ENCODE measurements at places on chromosomes 5 and 9.

GRCh38 chr5:4083591-4084337, 488.1 kb downstream of the IRX1 start:
- H3K4me3 ChIP-seq = no peak overlapping the region
- no peaks in the 10 kb centered on the region for H3K36me3 ChIP-seq
- H3K27me3 ChIP-seq = no peaks in the 10 kb centered on the region

DNA sequence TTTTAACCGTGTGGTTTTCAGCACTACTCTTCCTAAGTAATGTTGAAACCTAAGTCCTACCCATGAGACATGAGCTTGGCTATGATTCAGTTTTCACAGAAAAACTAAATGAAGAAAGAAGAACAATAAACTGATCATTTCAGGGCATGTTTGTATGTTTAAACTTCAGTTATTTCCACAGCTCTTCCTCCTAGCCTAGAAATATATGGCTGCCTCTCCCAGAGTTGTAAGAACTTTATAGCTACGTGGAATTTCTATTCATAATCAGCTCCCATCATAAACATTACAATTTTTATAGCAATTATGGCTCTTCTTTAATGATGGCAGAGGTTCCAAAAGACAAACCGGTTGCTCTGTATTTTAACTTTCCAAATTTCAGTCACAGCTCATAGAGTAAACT, 314.7 kb upstream of the ADAMTSL1 start:
- DNase-seq = no peak
- H3K4me1 ChIP-seq = no peaks in the 10 kb centered on the region
- no peaks in the 10 kb centered on the region for H3K36me3 ChIP-seq
- H3K27ac ChIP-seq = no peak overlapping the region
- H3K4me3 ChIP-seq = no peak overlapping the region
- H3K27me3 ChIP-seq = no peaks in the 10 kb centered on the region

DNA sequence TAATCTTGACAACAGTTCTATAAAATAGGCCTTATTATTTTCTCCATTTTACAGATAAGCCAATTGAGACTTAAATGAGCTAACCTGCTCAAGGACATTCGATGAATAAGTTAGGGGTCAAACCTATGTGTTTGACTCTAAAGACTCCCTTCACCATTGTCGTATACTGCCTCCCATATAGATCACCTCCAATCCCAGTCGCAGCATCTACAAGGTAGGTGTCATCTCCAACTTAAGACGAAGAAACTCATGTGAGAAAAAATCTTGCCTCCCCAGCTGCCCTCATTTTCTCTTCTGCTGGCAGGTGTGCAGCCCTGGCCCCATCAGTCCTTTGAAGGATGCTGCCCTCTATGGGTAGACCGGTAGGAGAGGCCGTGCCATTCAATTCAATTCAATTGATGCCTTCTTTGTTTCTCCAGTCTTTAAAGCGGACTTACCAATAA, 75.2 kb upstream of the SMARCA2 start:
- peaks cover 9% of the 10 kb centered on the region for H3K27me3 ChIP-seq
- H3K4me3 ChIP-seq = no peak overlapping the region
- no peaks in the 10 kb centered on the region for H3K36me3 ChIP-seq
- no peak overlapping the region for H3K27ac ChIP-seq

GRCh38 chr5:159091065-159091464, 8.7 kb downstream of the EBF1 start:
- no peak overlapping the region for H3K27ac ChIP-seq
- no peaks in the 10 kb centered on the region for H3K36me3 ChIP-seq
- peaks cover 5% of the 10 kb centered on the region for H3K4me1 ChIP-seq
- no peak overlapping the region for H3K4me3 ChIP-seq

DNA sequence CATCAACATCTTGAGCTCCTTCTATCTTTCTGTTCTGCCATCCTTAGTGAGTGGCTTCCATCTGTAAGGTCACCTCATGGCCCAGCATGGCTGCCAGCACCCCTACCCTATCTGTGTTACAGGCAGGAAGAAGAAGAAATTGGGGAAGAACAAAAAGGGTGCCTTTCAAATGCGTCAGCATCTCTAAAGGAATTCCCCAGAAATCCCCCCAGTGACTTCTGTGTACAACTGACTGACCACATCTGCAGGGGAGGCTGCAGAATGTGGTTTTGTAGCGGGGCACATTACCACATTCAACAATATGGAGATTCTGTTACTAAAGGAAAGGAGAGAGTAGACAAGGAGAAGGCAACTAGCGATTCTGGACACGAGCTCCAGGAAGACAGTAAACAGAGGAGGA, 40.1 kb downstream of the ALG2 start:
- peak overlapping the region; percentile 44 for H3K4me3 ChIP-seq
- peak overlapping the region; percentile 92 for H3K27ac ChIP-seq
- H3K27me3 ChIP-seq = no peaks in the 10 kb centered on the region
- peak; percentile 61 for DNase-seq
- H3K4me1 ChIP-seq = peaks cover 61% of the 10 kb centered on the region

GRCh38 chr5:142016556-142016955, 3.7 kb upstream of the GNPDA1 start:
- DNase-seq = peak; percentile 74
- peak overlapping the region; percentile 62 for H3K4me3 ChIP-seq
- H3K36me3 ChIP-seq = peaks cover 21% of the 10 kb centered on the region
- peaks cover 67% of the 10 kb centered on the region for H3K4me1 ChIP-seq

- H3K4me3 ChIP-seq = no peak overlapping the region
- peaks cover 16% of the 10 kb centered on the region for H3K27me3 ChIP-seq
- H3K36me3 ChIP-seq = no peaks in the 10 kb centered on the region
- no peaks in the 10 kb centered on the region for H3K4me1 ChIP-seq
- no peak for DNase-seq
Measured at GRCh38 chr5:170662966-170663365, 120.6 kb upstream of the GABRP start.

DNA sequence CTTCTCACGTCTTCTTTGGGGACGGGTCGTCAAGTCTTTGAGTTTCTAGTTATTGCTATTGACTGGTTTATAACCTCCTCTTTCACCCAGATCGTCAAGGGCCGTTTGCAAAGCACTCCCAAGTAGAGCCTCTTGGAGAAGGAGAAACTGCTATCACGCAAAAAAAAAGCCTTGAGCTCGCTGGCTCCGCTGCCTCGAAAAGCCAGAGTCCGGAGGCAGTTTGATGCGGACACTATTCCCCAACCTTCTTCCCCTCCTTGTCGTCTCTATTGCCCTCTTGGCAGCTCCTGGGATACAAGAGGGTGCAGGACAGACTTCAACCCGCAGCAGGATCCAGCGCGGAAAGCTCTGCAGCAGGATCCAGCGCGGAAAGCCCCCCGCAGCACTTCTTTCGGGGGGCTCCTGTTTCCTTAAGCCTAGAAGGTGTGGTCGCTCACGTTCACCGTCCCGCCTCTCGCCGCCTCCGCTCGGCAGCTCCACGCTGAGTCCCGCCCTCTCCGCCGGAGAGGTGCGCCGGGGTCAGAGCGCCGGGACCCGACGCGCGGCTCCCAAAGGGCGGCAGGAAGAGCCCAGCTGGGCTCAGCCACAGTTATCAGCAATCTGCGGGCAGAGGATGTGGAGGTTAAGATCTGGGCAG, at the start of gene PCDHAC1:
Gene PCDHAC1, plus strand, starts transcription at position 494 of the 637 bp plus-strand sequence. CDS start 594 bp downstream, outside the sequence.
- peaks cover 10% of the 10 kb centered on the region for H3K4me1 ChIP-seq
- H3K27ac ChIP-seq = no peak within 1 kb of the TSS

GRCh38 chr5:149420545-149421371, 41.7 kb upstream of the IL17B start:
- peaks cover 3% of the 10 kb centered on the region for H3K27me3 ChIP-seq
- no peak overlapping the region for H3K27ac ChIP-seq
- H3K36me3 ChIP-seq = no peaks in the 10 kb centered on the region
- peaks cover 7% of the 10 kb centered on the region for H3K4me1 ChIP-seq
- no peak for DNase-seq

GRCh38 chr5:123659495-123659894, 147.5 kb downstream of the CSNK1G3 start:
- no peaks in the 10 kb centered on the region for H3K36me3 ChIP-seq
- H3K27me3 ChIP-seq = peaks cover 2% of the 10 kb centered on the region
- H3K27ac ChIP-seq = no peak overlapping the region

DNA sequence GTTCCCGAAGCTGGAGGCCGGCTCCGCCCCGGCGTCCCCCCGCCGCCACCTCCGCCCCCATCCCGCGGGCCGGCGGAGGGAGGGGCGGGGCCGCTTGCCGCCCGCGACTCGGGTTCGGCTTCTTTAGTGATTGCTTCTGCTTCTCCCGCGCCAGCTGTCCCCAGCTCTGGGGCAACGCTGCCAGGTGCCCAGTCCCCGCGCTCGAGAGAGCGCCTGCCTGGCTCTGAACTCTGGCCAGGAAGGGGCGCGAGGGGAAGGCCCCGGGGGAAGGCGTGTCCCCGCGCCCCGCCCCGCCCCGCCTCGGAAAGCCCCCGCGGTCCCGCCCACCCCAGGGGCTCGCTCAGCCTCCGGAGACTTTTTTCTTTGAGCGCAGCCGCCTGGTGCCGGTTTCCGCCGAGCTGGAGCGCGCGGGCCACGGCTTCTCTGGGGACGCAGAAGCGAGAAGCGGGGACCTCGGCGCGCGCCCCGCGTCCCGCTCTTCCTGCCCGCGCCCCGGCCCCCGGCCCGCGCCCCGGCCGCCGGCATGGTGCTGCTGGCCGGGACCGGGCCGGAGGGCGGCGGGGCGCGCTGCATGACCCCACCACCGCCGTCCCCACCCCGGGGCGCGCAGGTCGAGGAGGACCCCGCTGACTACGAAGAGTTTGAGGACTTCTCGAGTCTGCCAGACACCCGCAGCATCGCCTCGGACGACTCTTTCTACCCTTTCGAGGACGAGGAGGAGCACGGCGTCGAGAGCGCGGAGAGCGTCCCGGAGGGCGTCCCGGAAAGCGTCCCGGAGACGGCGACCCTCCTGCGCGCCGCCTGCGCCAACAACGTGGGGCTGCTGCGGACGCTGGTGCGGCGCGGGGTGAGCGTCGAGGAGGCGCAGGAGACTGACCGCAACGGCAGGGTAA, at the start of gene ANKRD33B:
Gene ANKRD33B, plus strand, starts transcription at position 126 of the 893 bp plus-strand sequence. Its CDS starts 398 bp downstream, at position 524.
- peaks cover 20% of the 10 kb centered on the region for H3K4me1 ChIP-seq
- H3K27me3 ChIP-seq = peaks cover 20% of the 10 kb centered on the region
- peak within 1 kb of the TSS; percentile 73 for H3K27ac ChIP-seq
- DNase-seq = peak; percentile 85
- H3K4me3 ChIP-seq = peak within 1 kb of the TSS; percentile 88
- H3K36me3 ChIP-seq = peaks cover 4% of the 10 kb centered on the region

- H3K36me3 ChIP-seq = no peaks in the 10 kb centered on the region
- no peaks in the 10 kb centered on the region for H3K27me3 ChIP-seq
- no peak overlapping the region for H3K4me3 ChIP-seq
- H3K4me1 ChIP-seq = no peaks in the 10 kb centered on the region
- DNase-seq = no peak
Measured at GRCh38 chr5:51347157-51347556, 36.1 kb upstream of the ISL1 start.

DNA sequence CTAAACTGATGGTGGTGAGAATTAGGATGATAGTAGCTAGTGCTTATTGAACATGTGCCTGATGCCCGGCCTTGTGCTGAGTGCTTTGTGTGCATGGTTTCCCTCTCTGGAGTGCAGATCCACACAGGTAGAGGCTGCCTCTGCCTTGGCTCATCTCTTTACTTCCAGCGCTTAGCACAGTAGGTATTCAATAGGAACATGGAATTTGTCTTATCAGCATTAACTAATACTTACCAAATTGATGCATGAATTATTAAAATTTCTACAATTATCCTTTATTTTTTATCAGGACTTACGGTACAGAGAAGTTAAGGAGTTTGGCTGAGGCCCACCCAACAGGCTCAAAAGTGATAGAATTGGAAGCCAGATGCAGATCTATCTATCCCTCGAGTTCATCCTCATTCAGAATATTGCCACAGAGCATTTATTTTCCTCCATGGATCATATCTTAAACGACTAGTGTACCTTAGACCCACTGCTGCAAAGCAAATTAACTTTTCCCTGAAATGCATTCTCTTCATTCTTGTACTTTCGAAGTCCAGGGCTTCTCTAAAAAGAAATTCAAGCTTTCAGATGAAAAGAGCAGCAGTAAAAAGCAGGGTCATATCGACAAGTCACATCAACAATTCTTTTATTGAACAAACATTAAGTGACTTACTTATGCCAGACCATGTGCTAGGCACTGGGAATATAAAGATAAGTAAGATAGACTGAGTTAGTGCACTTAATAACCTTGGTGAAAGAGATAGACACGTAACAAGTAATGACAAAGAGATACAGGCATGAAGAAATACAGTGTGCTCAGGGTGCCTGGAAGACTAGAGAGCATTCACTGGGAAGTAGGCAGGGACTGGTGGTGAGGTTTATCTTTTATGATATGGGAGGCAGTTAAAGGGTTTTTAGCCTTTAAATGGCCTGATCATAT, 290.0 kb downstream of the ARRDC3 start:
- H3K27me3 ChIP-seq = no peaks in the 10 kb centered on the region
- H3K4me1 ChIP-seq = peaks cover 5% of the 10 kb centered on the region
- no peaks in the 10 kb centered on the region for H3K36me3 ChIP-seq
- no peak for DNase-seq
- H3K4me3 ChIP-seq = no peak overlapping the region

DNA sequence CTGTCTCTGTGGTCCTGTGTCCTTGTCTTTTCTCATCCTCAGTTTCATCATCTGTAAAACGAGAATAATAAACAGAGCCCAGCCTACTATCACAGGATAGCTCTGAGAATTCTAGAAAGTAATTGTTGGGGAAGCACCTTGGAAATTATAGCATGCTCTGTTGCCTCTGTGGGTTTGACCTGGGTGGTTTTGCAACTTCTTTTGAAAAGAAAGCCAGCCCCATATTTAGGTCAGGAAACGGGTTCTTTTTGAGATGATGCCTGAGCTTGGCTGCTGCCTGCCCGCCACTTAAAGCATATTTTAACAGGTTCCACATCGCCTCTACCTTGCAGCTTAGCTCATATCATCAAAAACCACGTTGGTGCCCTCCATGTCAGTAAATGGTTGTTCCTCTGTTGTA, 111.1 kb downstream of the TLR4 start:
- H3K36me3 ChIP-seq = no peaks in the 10 kb centered on the region
- H3K27me3 ChIP-seq = peaks cover 43% of the 10 kb centered on the region
- DNase-seq = no peak
- no peak overlapping the region for H3K27ac ChIP-seq

- H3K27me3 ChIP-seq = peaks cover 8% of the 10 kb centered on the region
- H3K4me1 ChIP-seq = no peaks in the 10 kb centered on the region
- H3K4me3 ChIP-seq = no peak overlapping the region
- H3K36me3 ChIP-seq = no peaks in the 10 kb centered on the region
- no peak overlapping the region for H3K27ac ChIP-seq
- no peak for DNase-seq
Measured at GRCh38 chr9:85112391-85112790, 442.9 kb downstream of the NTRK2 start.

- no peak overlapping the region for H3K27ac ChIP-seq
- no peaks in the 10 kb centered on the region for H3K27me3 ChIP-seq
- H3K36me3 ChIP-seq = no peaks in the 10 kb centered on the region
- H3K4me3 ChIP-seq = no peak overlapping the region
- no peaks in the 10 kb centered on the region for H3K4me1 ChIP-seq
- DNase-seq = no peak
Measured at GRCh38 chr9:9412241-9412640, 1200.6 kb downstream of the PTPRD start.

DNA sequence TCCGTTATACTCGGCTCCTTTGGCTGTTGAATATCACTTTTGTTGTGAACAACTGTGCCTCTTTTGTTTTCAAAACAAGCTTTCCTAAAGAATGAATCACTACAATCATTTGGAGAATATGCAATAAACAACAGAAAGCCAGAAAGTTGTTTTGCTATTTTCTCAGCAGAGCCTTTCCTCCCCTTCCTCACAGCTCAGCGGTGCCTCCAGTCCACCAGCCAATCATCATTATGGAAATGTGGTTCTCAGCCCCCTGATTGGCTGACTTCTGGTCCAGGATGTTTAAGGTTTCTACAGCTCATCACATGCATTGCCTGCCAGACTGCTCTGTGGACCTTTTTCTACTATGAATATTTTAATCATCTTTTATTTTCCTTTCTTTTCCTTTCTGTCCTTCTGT, 9.1 kb upstream of the ZNF608 start:
- H3K27ac ChIP-seq = no peak overlapping the region
- H3K36me3 ChIP-seq = no peaks in the 10 kb centered on the region
- peaks cover 30% of the 10 kb centered on the region for H3K27me3 ChIP-seq
- DNase-seq = no peak

Measured in activated naive CD8-positive, alpha-beta T cell treated with anti-CD3 and anti-CD28 coated beads for 36 hours (primary cell).